WTC11 (cell line): ENCODE measurements at places on chromosomes 1 and 21. TPM values are rescaled to one million over a fixed set of nuclear protein-coding genes. Genes with fewer than 3 reads are reported as not detected.

DNA sequence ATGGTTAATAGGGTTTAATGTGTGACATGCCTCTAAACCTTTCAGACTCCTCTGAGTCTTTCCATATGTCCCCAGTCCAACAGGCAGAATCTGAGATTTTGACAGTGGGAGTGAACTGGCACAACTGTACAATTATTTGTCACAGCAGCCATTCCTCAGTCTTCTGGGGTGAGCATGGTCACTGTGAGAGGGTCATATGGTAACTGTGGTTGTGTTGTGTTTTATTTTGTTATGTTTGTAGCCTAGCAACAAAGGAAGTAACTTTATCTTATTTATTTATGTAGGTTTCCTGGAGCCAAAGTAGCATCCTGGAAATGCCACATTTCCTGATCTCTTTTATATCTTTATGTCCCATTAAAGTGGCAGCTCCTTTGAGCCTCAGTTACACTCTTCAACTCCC, 1067.9 kb downstream of the TTLL7 start:
- DNase-seq = no peak

- no peak for DNase-seq
These were observed 142.1 kb downstream of the DPYD start for GRCh38 chr1:97778718-97779117.

DNA sequence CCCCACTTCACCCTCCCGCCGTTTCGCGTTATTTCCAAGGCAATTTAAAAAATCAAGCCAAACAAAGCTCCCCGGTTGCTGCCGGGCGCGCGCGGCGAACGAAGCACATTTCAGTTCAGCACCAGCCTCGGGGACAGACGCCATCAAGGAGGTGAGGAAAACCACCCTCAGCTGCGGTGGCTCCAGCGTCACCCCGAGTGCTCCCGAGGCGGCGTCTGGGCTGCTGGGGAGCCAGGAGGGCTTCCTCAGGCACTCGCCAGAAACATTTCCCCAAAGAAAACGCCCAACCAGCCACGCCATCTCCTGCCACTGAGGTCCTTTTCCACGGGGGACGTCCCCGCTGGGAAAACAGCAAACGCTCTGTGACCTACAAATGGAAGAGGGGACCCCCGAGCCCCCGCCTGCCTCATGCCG, 623 bp downstream of the GNG4 start:
- DNase-seq = peak; percentile 80

Gene ATP1A4
- 0.37 to 0.78 TPM (median 0.55 TPM) in 3 replicates for total RNA-seq

Gene TRABD2B
- 7.8 to 10.8 TPM (median 10.3 TPM) in 3 replicates for total RNA-seq

Gene PRKAA2
- 4.8 to 8.1 TPM (median 8.1 TPM) in 3 replicates for total RNA-seq

Gene OR2T29
- not detected in 3 replicates for total RNA-seq
